ENCODE measurements at places on chromosomes 5 and 9.

DNA sequence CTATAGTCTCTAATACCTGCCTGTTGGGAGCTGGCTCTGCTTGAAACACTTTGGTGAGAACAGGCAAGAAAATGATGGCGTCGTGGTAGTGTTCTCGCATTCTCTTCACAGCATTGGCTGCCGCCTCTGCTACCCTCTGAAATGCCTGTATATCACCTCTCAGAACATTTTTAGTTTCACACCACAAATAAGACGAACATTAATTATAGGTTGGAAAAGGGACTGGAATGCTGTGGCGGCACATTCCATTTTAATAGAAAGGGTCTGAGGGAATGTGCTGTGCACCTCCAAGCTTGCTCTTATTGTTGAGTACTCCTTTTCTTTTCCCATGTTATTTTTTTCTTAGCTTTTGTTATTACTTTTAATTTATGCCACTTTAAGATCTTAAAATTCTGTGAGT, 134.6 kb upstream of the HMHB1 start:
- no peak for DNase-seq

GRCh38 chr5:91283899-91284298, 99.2 kb downstream of the ARRDC3 start:
- DNase-seq, result no peak

DNA sequence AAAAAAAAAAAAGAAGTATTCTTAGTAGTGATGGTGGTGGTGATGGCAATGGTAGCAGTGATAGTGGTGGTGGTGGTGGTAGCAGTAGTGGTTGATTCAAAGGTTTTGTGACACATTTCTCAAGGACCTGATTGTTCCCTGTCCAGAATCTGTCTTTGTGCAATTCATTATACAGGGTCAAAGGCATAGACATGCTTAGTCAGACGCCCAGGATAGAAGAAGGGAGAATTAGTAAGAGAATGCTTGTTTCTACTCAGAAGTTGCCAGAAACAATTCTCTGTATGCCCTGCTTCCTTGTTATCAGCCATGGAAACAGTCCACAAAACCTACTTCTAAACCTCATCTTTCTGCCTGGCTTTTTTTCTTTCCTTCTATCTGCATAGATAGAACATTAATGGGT, 89.4 kb downstream of the SLC44A1 start:
- no peak for DNase-seq

- DNase-seq, result no peak
These were observed 54.4 kb downstream of the DOCK2 start for GRCh38 chr5:169691471-169691870.

DNA sequence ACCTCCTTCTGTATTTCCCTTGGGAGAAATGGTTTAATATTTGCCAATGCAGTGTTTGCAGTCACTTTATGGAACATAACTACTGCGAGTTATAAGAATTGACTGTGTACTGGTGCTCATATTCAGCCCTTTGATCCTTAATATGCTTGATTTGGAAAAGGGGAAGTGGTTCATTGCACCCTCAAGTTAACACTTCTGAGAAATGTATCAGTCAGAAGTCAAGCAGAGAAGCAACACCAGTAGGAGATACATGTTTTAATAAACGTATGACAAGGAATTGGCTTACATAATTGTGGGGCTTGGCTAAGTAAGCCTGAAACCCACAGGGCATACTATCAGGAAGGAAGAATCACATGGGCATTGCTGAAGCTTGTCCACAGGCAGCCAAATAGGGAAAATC, 131.0 kb upstream of the SPRY4 start:
- no peak for DNase-seq
